Mesothelial cell of epicardium (in vitro differentiated cells): ENCODE measurements at places on chromosomes 2 and 18.
A peak's percentile ranks its signal among the peaks of the same experiment; 100 is the strongest.

- DNase-seq: no peak
Measured at GRCh38 chr2:68404893-68405799, 40.1 kb downstream of the PLEK start.

- DNase-seq: no peak
Measured at GRCh38 chr2:60091266-60091665, 462.2 kb downstream of the BCL11A start.

- DNase-seq: no peak
Measured at GRCh38 chr2:70986499-70987189, 8.0 kb downstream of the TEX261 start.

GRCh38 chr2:155382776-155383175 lies 684.3 kb downstream of the KCNJ3 start:
- DNase-seq: no peak

GRCh38 chr2:14626873-14627272 lies 5.6 kb upstream of the LRATD1 start:
- DNase-seq: no peak

- DNase-seq: no peak
Measured at GRCh38 chr18:57859314-57859713, 56.2 kb upstream of the ATP8B1 start.

DNA sequence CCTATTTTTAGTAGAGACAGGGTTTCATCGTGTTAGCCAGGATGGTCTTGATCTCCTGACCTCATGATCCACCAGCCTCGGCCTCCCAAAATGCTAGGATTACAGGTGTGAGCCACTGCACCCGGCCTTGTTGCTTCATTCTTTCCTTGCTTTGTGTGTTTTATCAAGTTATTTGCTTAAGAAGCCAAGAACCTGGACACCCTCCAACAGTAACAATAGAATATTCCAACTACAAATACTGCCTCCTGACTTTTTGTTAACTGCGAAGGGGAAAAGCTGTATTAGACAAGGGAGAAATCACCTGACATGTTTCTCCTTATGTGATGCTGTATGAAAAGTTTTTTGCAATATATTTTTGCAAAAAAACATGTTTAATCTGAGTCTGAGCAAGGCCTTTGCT lies 297.2 kb downstream of the NCKAP5 start:
- DNase-seq: no peak

DNA sequence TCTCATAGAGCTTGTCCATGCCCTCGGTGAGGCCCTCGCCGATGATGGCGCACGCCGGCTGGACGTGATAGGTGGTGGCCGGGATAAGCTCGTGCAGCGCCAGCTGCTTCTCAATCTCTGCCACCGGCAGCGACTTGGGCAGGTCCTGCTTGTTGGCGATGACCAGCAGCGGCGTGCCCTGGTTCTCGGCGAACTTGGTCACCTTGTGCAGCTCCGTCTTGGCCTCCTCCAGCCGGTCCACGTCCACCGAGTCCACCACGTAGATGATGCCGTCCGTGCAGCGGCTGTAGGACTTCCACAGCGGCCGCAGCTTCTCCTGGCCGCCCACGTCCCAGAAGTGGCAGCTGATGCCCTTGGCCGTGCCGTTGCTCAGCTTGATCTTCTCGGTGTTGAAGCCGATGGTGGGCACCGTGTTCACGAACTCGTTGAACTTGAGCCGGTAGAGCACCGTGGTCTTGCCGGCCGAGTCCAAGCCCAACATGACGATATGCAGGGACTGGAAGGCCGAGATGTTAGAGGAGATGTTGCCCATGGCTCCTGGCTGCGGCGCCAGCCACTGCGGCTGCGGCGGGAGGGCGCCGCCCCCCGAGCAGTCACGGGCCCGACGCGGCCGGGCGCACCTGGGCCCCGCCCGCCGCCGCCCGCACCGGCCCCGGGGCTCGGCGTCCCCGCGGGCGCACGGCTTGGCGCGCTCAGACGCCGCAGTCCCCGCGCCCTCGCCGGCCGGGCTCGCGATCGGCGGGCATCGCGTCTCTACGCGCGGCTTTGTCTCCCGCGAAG lies 636 bp downstream of the ARL4C start:
- DNase-seq: no peak

- no peak for DNase-seq
Measured at GRCh38 chr2:17719562-17720371, 33.8 kb downstream of the SMC6 start.

GRCh38 chr2:24985511-24985910 lies 13.8 kb upstream of the DNAJC27 start:
- no peak for DNase-seq

DNA sequence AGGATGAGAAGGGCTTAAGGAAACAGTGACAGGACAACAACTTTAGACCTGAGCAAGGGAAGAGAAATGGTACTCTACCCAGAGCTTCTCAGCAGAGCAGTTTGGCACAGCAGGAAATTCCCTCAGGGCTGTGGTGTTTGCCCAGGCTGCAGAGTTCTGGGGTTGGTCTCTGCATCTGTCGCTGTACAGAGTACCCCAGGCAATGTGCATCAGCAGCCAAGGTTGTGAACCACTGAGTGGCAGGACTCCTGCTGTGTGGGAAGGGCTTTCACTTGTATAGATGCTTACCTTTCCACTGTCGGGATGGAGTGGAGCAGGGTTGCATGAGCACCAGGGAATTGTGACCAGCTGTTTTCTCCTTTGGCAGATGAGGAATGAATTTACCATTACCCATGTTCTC lies 21.2 kb downstream of the STAMBP start:
- DNase-seq: no peak

DNA sequence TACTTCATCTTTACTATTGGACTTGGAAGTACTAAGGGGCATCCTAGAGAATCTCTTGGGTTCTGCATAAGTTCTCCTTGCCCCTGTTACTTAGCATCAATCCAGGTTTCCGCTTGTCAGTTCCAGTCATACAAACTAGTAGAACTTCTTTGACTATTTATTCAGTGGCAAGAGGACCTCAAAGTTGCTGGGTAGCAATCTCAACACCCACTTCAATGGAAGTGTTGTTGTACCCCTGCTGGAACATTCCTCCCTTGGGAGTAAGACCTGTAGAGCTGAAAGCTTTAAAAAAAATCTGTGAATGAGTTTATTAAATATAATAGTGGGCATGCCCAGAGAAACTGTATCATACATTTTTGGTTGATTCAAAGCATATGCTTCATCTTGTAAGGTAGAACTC lies 27.0 kb downstream of the BIRC6 start:
- no peak for DNase-seq

- DNase-seq: no peak
Measured at GRCh38 chr2:63681896-63682295, 93.1 kb downstream of the MDH1 start.

- DNase-seq: no peak
Measured at GRCh38 chr2:38266382-38267061, 110.6 kb downstream of the ATL2 start.

- no peak for DNase-seq
Measured at GRCh38 chr2:17199741-17200140, 318.5 kb downstream of the RAD51AP2 start.

- no peak for DNase-seq
Measured at GRCh38 chr2:34836361-34836760, 1237.3 kb upstream of the FAM98A start.

GRCh38 chr2:46029332-46029811 lies 267.8 kb upstream of the EPAS1 start:
- no peak for DNase-seq

GRCh38 chr2:40554665-40555294 lies 102.9 kb upstream of the SLC8A1 start:
- no peak for DNase-seq

- DNase-seq: no peak
Measured at GRCh38 chr2:180938451-180938850, 42.0 kb upstream of the UBE2E3 start.

- no peak for DNase-seq
Measured at GRCh38 chr18:10965119-10965518, 184.2 kb downstream of the PIEZO2 start.

DNA sequence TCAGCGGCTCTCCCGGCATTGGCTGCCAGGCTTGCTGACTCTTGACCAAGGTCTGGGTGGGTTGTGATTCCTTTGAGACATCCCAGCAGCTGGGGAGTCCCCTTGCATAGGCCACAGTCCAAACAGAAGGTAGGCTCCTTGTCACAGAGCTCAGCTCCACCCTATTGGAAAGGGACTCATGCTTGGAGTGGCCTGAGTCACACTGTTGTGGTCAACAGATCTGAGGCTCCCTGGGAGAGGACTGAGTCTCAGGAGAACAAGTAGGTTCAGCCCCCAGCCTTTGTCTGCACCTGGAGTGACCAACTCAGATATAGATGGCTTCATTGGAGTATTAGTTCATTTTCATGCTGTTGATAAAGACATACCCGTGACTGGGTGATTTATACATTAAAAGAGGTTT lies 32.1 kb upstream of the SH3BP4 start:
- DNase-seq: no peak

DNA sequence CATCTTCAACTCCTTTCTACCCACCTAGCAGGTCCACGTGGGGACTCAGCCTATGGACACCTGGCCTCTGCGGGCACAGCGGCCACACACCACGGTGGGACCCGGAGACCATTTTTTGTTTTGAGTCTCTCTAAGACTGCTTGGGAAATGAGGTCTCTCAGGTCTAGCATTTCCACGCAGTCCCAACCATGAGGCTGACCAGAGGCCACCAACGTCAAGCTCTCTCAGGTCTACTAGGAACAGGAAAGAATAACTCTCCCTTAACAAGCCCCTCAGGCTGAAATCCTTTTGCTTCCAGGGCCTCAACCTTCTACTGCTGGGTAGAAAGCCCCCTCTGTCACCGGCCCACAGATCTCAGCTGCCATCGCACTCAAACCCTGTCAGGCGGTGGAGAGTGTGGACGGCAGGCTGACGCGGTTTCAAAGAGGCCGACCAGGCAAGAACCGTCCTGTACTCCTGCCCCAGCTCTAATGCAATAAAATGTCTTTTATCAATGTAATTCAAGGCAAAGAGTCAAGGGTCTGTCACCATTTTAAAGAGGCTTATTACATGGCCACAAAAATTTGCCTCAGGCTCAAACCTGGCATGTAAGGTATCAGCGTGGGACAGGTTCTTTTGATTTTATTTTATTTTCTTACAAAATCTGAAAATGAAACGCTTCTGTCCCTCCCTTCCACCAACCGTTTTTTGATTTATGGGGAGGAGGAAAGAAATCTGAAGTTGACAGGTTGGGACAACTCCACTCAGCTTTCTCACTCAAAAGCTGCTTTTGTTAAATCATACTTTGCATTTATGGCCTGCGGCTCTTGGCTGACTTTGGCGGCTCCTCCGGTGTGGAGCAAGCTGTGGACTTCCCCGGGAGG lies 74.0 kb downstream of the BCL11A start:
- DNase-seq: no peak

GRCh38 chr2:23385748-23386338 lies 864 bp downstream of the KLHL29 start:
- DNase-seq: peak; percentile 41

DNA sequence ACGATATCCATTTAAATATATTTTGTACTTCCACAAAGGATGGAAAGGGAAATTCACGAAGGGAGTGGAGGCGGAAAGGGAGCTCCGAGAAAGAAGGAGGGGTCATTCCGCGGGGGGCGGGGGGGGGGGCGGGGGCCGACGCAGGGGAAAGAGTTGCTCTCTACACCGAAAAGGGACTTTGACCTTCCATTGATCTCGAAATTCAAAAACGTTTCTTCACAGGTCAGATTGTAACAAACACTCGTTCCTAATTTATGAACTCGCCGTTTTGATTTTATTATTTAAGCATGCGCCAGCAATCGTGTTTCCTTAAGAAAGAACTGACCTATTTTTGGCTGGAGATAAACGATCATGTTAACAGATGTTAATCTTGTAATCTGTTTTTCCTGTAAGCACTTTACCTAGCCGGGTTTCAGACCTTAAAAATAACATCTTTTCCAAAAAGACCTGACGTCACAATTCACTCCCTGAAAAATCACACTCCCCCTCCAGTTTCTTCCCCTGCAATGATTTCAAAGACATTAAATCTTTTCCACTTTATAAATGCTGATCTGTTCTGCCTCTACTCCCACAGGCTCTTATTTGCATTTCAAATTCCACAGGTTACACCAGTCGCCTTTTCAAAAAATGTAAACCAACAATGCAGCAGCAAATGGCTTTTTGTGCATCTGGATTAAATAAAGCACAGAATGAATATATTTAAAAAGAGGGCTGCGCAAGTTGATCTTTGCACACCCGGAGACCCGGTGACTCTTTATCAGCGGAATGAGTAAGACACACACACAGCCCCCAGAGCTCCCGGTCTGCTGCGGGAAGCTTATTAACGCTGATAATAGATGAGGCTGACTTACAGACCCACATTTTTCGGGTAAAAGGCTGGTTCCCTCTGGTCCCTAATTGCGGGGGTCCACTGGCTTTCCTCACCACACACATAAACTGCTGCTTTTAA lies 1.6 kb downstream of the ZNF516 start:
- DNase-seq: no peak

DNA sequence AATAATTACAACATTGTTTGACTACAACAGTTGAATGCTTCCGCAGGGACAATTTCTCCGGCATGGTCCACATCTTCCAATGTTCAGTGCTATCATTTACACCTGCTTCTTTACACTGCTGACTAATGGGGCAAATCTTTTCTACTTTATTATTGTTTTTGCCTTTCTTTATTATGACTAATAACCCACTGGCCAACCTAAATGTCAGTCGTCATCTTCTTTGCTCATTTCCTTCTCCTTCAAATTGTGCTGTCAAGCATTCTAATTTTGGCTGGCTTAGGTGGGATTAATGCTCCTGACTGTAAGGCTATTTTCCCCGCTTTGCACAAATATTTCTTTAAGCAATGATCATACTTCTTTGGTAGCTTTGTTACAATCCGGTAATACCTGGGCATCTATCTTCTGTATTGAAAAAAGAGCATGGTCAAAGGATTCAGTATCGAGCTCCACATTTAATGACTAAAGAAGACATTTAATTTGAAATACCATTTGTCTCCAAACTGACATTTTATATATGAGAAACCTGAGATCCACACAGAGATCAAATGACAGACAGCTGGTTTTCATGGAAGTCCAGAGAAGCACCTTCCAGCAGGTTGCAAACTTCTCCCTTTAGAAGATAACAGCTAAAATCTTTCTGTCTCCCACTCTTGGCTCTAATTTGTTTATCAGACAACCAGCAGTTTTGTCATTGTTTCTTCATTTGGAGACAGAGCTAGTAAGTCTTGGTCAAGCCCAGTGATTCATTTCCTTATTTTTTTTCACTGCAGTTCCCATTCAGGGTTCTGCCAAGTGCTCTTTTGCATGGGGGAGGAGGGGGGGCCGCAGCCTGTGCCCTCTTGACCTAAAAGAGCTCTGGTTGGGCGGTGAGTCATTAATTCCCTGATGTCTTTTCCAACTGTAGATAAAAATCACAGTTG lies 132.9 kb downstream of the SOCS6 start:
- no peak for DNase-seq

GRCh38 chr2:173578404-173579107 lies 223.9 kb downstream of the CDCA7 start:
- no peak for DNase-seq

- DNase-seq: peak; percentile 75
Measured at GRCh38 chr18:80246445-80247392, 595 bp downstream of the PARD6G start.
